Sigmoid colon (tissue), 7 donors: ENCODE measurements at places on chromosomes 7 and 10. TPM values are rescaled to one million over a fixed set of nuclear protein-coding genes. Genes with fewer than 3 reads are reported as not detected.

EBF3 gene
- total RNA-seq: 4.8 TPM

DNA sequence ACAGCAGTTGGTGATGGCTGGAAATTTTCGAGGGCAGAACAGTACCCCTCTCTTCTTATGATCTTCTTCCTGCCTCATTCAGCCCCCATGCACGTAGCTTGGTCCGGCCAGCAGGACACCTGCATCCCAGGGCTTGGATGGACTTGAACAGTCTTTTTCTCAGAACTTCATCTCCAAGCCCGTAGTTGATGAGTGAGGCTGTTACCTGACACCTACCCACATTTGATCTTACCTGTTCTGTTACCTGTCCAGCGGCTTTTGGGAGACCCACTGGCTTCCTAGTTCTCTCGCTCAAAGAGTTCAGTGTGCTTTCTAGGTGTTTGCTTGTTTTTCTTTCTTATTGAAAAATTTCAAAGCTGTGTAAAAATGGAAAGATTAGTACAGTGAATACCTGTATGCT, 212.2 kb downstream of the CUX1 start:
- H3K27me3 ChIP-seq: no peaks in the 10 kb centered on the region
- H3K4me3 ChIP-seq: no peak overlapping the region

GRCh38 chr10:115065801-115066200, 27.4 kb upstream of the ATRNL1 start:
- no peak overlapping the region for H3K4me3 ChIP-seq
- no peaks in the 10 kb centered on the region for H3K4me1 ChIP-seq
- no peak for DNase-seq
- H3K36me3 ChIP-seq: no peaks in the 10 kb centered on the region
- H3K27me3 ChIP-seq: no peaks in the 10 kb centered on the region

DNA sequence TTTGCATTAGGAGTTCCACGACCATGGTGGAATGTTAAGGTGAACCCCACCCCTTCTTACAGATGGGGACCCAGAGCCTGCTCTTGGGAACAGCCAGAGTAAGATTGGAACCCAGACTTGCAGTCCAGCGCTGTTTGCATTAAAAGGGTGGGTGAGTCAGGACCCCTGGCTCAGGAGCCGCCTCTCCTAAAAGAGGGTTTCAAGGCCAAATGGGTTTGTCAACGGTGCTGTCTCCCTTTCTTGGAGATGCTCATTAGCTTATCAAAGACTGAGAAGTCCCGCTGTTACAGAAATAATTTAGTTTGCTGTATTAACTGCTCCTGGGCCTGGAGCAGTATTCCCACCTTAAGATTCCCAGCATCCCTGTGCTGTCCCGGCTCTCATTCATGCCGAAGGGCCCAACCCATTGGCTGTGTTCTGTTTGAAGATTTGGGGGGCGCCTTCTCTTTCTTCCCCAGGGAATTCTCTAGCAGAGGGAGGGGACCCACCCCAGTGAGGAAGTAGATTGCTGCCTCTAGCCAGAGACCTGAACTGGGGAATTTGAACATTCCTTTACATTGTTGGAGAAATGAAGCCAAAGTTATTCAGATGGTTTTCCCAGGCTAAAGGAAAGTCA, 1.8 kb downstream of the MARVELD1 start:
- H3K27ac ChIP-seq: peak overlapping the region; percentile 98
- no peaks in the 10 kb centered on the region for H3K27me3 ChIP-seq
- no peak for DNase-seq
- peaks cover 23% of the 10 kb centered on the region for H3K36me3 ChIP-seq
- peak overlapping the region; percentile 65 for H3K4me3 ChIP-seq

DNA sequence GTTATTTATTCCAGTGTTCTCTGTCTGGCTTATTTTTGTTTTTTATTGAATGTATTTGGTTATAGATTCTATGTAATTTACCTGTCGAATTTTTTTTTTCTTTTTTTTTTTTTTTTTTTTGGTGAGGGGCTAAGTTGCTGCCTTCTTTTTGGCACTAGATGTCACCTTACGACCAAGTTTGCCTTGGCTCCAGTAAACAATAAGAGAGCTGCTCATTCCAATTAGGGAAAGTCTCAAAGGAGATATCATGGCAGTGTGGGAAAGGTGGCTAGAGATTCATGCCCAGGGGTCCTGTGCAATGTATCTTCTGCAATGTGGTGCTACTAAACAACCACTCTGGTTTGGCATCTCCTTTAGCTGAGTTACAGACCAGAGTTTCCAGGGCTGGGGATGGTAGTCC, 84.0 kb downstream of the PTPN20 start:
- no peak for DNase-seq
- H3K27ac ChIP-seq: no peak overlapping the region
- no peak overlapping the region for H3K4me3 ChIP-seq
- no peaks in the 10 kb centered on the region for H3K27me3 ChIP-seq
- no peaks in the 10 kb centered on the region for H3K4me1 ChIP-seq
